Stimulated activated CD8-positive, alpha-beta memory T cell treated with anti-CD3 and anti-CD28 coated beads, Interleukin-15, amount 100 ng/mL, for 24 hours (primary cell): ENCODE measurements at places on chromosomes 2 and 18.

DNA sequence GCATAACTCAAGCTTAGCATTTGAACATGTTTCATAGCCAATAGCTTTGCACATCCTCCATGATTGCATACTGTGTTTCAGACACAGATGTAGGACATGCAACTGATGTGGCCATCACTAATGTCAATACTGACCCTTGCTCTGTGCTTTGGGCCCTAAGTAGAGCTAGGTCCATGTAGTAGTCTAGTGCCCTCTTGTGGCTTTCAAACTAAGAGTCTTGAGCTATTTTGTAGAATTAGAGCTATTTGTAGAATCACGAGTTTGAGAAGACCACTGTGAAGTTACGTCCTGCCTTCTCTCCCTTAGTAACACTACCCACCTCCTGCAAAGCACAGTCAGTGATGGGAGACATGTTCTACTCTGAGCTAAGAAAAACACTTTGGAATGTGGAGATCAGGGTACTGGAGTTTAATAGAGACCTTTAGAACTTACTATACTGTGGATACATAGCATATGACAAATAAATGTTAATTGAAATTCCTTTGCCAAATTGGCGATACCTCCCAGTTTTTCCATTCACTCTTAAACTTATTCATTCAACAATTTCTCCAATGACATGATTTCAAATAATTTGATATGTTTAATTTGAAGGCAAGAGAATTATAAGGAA, 306.5 kb upstream of the TNP1 start:
- DNase-seq, result no peak

DNA sequence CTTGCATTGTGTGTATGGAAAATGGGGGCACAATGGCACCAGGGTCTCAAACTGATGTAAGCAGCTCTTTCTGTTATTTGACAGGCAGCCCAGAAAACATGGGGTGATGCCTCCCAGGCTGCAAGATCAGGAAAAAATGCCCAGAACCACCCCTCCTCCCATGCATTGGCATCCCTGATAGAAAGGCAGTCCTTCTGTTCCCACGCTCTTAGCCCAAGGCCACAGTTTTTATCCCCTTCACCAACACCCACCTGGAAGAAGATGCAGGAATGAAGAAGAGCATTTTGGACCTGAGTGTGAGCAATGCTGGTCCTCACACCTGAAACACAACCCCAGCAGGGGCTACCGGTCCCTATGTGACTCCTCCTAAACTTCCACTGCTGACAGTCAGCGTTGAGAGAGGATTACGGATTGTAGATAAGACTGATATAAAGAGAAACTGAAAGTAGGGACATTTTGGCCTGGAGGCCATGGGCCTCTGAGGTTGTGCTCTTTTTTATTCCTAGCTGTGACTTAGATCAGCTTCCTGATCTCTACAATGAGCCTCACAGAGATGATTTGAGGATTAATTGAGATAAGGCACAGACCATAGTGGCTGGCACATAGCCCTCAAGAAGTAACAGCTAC, 386.0 kb upstream of the ATP5MC3 start:
- DNase-seq, result no peak

- no peak for DNase-seq
These were observed 29.2 kb upstream of the CCDC178 start for GRCh38 chr18:33469699-33470098.

DNA sequence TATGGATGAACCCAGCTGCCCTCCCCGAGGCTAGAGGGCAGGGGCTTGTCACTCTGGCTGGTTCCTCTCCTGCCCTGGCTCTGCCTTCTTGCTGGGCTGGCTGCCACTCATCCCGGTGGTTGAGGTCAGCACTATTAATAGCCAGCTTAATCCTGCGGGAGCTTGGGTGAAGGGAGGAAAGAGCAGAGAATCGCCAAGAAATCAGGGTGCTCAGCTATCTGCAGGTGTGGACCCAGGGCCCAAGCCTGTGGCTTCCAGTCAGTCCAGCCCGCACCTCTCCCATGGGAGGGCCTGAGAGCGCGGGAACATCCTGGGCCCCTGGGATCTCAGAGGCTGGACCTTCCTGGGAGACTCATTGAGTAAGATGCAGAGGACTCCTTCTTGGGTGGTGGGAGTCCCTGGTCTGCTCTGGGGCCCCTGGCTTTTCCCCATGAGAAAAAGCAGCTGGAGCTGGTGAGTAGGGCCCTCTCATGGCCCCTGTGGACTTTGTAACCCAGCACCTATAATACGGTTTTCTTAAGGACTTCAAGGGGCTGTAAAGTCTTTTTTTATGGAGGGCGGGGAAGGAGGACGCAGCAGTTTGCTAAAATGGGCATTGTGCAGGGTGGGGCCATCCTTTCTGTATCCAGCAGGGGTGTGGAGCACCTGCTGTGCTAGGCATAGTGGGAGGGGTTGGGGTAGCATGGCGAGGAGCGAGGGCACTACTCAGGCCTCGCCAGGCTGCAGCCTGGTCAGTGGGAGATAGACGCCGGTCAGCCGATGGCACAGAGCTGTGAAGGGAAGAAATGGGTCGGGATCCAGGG, 27.4 kb upstream of the CNNM3 start:
- DNase-seq, result no peak

DNA sequence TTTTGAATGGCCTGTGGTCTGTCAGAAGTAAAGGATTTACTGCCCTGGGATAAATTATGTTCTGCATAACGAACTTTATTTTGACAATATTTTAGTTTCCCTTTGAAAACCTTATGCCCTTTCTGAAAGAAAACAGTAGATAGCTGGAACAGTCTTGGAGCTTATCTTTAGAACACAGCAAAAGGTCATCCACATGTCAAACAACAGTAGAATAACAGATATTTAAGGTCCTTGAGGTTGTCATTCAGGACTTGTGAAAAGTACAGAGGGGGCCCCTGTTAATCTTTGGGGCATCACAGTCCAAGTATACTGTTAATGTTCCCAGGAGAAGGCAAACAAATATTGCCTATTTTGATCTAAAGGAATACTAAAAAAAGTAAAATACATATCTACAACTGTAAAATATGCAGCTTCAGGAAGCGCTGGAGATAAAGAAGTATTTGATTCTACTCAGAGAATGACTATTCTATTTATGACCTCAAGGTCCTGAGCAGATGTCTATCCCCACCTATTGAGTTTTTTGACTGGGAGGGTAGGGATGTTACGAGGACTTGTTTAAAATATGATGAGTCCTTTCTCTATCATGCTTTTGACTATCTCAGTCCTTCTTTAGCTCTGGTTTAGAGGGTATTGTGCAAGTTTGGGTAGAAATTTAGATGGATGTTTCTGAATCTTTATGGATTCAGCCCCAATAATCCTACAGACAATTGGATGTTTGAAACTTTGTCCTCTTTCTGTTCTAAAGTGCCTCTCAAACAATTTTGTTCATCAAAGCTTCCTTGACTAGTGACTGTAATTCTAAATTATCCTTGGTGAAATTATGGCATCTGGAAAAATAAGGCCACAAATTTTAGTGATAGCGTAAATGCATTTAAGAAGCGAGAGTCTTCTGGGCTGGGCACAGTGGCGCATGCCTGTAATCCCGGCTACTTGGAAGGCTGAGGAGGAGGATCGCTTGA, 25.1 kb upstream of the TMEM214 start:
- no peak for DNase-seq

GRCh38 chr2:33859811-33860461, 260.8 kb upstream of the FAM98A start:
- DNase-seq, result no peak

DNA sequence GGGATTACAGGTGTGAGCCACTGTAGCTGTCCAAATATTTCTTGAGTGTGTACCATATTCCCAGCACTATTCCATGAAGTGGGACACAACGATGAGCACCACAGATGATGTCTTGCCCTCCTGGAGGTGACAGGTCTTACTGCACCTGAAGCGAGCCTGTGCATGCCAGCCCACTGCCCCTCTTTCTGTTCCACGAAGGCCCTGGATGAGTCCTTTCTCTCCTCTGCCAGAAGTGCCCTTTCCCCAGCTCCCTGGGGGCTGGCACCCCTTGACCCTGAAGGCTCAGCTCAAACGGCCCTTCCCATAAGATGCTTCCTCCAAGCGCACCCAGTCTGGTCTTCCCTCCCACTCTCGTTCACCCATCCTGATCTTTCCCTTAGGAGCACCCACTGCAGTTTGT, 5.5 kb downstream of the ATP6V1B1 start:
- DNase-seq, result no peak

- no peak for DNase-seq
These were observed 325.1 kb downstream of the RND3 start for GRCh38 chr2:150162241-150162942.

DNA sequence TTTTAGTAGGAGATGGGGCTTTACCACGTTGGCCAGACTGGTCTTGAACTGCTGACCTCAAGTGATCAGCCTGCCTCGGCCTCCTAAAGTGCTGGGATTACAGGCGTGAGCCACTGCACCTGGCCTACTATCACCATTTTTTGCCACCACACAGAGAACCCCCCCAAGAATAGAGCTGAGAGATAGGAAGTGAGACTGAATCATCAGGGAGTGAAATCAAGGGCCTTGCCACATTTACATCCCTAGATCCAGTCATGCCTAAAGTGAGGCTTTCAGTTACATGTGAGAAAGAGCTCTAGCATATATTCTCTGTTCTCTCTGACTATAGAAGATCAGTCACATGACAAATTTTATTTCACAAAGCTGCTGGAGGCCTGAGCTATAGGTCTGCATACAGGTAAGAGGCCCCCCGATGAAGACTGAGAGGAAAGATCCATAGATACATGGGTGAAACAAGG, 28.0 kb upstream of the KCMF1 start:
- DNase-seq, result no peak

GRCh38 chr2:15159206-15159605, 401.9 kb downstream of the NBAS start:
- no peak for DNase-seq

DNA sequence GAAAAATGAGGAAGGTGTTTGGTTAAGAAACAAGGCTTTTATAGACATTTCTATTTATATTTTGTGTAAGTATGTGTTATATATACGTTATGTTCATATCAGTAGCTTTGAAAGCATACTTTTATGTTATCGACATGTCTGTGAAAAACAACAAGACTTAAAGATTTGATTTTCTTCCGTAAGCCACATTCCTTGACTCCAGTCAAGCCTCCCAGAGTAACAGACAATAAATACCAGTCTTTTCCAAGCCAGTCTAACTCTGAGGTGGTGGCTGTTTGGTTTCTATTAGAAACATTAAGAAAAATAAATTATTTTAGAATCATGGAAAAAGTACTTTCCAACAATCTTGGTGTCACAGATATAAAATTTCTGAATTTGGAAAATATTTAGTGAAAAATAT, 16.3 kb upstream of the ITGAV start:
- DNase-seq, result no peak

DNA sequence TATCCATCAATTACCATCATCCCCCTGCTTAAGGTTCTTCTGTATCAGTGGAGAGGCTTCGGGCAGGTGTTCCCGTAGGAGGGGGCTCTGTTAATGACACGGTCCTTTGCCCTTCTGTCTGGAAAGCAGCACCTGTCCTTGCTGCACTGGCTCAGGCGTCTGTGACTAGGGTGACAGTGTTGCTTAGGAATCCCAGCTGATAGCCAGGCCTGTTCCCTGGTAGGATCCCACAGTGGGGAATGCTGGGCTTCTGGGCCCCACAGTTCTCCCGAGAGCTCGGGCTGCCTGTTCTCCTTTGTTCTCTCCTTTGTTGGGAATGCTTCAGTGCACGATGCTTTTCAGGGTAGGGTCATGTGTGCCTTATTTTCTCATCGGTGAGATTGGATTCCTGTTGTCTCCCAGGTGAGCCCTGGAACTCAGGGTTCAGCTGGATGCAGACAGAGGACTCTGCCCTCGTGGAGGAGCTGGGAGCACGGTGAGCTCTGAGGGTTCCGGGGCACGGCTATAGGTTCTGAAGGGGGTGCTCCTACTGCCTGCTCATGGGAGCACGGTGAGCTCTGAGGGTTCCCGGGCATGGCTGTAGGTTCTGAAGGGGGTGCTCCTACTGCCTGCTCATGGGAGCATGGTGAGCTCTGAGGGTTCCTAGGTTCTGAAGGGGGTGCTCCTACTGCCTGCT, 9.6 kb downstream of the SNTG2 start:
- no peak for DNase-seq

GRCh38 chr18:7559709-7560319, 7.3 kb upstream of the PTPRM start:
- DNase-seq, result no peak

- DNase-seq, result no peak
These were observed 10.8 kb downstream of the RFX8 start for GRCh38 chr2:101463911-101464641.

DNA sequence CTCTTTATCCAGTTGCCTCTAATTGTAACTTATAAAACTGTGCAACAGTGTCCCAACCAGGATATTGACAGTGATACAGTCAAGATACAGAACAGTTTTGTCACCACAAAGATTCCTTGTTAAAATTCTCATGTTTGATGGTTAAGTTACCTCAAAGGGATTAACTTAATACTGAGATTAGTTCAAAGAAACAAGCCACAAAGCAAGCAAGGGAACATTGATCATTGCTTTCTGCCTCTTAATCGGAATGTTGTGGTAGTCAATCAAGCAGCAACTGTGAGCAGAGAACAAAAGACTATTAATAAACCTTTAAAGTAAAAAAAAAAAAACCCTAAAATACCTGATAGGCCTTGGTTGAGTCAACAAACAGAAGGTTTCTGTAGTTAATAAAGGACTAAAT, 352.3 kb downstream of the PARD3B start:
- no peak for DNase-seq

DNA sequence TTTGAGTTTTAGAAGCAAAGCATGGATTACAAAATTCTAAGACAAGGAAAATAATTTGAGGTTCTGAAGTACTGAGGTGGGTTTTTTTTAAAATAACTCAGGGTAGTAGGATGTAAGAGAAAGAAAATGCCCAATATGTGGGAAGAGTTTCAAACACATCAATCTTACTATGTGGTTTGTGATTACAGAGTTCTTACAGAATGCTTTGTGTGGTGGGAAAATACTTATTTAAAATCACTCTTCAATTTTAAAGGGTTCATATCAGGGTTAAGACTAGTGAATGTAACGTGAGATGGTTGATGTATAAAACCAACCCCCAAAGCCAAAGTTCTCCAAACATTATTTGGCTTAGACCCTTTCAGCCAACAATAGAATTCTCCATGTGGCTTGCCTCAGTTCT, 173.5 kb downstream of the UBE2E3 start:
- DNase-seq, result no peak

DNA sequence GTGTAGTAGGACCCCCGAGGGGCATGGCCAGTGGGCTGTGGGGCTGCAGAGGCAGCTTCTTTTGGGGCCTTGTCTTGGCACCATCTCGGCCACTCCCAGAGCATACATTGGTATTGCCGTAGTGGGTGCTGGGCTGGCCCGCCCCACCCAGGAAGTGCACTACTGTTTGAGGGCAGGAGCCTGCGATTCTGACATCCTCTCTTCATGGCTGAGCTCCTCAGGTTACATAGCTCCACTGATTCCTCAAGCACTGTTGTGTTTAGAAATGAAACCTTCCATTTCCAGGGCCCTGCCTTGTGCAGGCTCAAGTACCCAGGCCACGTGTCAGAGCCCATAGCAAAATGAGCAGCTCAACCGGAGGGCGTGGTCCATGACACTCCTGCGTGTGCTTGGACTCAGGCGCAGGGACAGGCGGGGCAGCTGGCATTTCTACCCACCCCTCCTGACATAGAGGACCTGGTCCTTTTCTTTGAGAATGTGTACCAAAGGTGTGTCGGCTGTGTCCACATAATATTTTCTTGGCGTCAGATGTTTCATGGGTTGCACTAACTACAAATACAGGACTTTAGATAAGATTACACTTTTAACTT, 67.9 kb downstream of the DGKD start:
- peak; percentile 21 for DNase-seq
